ENCODE measurements at places on chromosomes 6 and 20. TPM values are rescaled to one million over a fixed set of nuclear protein-coding genes. Genes with fewer than 3 reads are reported as not detected.

PBOV1 gene
- total RNA-seq, result not detected

CENPQ gene
- total RNA-seq, result 3.5 TPM

CCDC170 gene
- 1.7 TPM for total RNA-seq

FBXO5 gene
- total RNA-seq, result 5.3 TPM

RSPH4A gene
- total RNA-seq, result 0.55 TPM

FAM184A gene
- 2.3 TPM for total RNA-seq

KCNS1 gene
- 0.86 TPM for total RNA-seq

PRICKLE4 gene
- total RNA-seq, result 14.2 TPM

DNA sequence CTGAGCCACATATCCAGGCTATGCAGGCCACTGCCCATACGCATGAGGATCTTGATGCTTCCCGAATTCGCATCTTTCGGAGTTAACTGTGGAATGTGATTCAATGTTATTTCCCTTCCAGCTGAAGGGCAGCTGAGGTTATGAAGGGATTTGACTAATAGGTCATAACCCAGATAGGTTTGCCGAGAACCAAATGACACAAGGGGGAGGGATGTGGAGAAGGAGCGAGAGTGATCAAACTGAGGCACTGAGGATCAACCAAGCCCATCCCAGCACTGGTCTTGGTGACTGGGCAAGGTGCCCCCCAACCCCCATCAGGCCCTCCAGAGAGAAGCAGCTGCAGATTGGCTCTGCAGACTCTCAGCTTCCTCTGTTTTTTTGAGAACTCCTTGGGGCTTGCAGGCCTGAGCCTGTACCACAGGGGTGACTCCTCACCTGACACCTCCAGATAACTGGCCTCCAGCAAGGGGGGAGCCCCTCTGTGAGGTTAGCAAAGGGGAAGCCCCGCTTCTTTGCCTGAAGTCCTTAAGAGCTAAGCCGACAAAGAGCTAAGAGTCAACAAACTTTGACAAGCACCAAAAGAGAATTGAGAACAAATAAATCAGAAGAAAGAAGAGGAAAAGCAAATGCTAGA is 185.9 kb downstream of the PDE7B start:
- DNase-seq, result no peak

- DNase-seq, result no peak
Observed at GRCh38 chr6:45595010-45595851, 217.5 kb upstream of the SUPT3H start.

DNA sequence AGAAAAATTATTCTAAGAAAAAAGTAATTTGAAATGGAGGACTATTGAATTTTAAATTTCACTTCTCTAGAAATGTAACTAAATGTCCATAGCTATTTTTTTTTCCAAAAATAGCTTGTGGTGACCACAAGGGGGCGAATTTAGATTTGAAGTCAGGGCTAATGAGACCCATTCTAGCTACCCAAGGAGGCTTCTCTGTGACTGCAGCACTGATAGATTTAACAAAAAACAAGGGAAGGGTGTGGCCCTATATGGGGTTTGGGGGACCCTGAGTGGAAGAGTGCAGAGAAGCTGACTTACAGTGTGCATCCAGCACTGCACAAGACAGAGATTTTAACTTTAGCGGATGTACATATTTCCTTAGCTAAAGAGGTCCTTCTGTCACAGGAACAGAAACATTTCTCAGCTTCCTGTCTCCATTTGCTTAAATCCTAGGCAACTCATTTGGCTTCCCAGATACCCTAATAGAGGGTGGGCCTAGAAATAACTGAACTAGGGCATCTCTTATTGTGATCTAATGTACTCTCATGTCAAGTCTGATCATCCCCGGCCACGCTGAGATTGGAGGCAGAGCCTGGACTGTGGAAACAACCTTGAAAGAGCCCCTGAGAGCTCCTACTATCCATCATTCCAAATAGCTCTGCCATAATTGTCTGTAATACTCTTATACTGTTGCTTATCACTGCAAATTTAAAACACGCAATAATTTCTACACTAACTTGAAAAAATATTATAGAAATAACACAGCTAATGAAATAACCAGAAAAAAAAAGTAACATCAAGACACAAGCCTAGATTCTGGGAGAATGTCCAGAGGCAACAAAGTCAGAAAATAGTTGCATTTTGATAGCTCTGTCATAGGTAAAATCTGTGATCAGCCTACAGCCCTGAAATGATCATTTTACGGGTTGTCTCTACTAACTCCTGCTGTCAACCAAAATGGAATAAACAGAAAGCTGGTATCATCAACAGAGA is 93.6 kb downstream of the SNAP91 start:
- no peak for DNase-seq

GRCh38 chr20:47139934-47140535 is 216.5 kb downstream of the ZMYND8 start:
- DNase-seq, result no peak

DNA sequence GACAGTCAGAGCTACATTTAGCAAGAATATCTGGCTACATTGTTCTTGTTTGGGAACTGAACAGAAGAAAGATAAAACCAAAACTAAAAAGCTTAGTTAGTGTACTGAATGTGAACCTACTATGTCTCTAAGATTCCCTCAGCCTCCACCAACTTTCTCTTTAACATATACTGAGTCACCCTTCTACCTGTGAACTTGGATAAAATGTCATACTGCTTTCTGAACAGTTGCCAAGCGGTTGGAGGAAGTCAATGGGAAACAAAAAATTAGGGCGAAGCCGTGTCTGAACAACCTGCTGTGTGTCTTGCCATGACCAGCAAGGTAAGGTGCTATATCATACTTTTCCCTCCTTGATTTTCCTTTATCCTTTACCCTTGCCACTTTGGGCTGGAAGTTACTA is 243.5 kb downstream of the BTBD9 start:
- DNase-seq, result no peak

DNA sequence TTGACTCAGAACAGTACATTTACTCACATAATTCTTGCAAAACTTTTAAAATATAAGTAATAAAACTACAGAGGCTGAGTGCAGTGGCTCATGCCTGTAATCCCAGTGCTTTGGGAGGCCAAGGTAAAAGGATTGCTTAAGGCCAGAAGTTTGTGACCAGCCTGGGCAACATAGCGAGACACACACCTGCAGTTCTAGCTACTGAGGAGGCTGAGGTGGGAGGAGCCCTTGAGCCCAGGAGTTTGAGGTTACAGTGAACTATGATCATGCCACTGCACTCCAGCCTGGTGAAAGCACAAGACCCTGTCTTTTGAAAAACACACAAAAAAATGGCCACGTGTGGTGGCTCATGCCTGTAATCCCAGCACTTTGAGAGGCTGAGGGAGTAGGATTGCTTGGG is 21.8 kb upstream of the MYO6 start:
- DNase-seq, result no peak

- no peak for DNase-seq
Observed at GRCh38 chr6:68139130-68139529, 496.0 kb upstream of the ADGRB3 start.

DNA sequence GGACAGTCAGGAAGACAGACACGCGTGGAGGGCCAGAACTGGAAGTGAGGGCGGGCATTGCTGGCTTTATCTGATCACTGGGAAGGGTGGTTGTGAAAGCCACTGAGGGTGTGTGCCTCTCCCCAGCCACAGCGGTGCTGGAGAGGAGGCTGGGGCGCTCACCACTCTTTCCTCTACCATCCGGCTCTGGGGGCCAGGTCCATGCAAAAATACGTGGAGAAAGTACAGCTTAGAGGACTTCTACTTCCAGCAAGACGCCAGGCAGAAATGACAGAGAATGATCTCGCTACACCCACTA is 148.8 kb upstream of the RPS6KA2 start:
- no peak for DNase-seq

GRCh38 chr6:137871291-137871690 is 4.2 kb downstream of the TNFAIP3 start:
- DNase-seq, result no peak

- no peak for DNase-seq
Observed at GRCh38 chr6:28794175-28795002, 129.4 kb downstream of the TRIM27 start.

- DNase-seq, result no peak
Observed at GRCh38 chr20:63320616-63321147, 27.7 kb downstream of the COL20A1 start.

GRCh38 chr6:11639376-11640235 is 102.1 kb downstream of the TMEM170B start:
- DNase-seq, result no peak

DNA sequence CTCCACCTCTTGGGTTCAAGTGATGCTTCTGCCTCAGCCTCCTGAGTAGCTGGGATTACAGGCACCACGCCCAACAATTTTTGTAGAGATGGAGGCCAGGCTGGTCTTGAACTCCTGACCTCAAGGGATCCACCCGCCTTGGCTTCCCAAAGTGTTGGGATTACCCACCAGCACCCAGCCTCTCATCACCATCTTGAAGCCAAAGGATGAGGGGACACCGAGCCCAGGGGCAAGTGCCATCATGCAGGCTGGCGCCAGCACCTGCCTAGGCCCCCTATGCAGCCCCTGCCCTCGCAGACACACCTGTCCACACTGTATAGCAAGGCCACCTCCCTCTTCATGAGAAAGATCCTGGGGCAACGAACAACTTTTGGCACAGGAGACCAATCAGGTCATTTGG is 5.3 kb upstream of the RBM38 start:
- DNase-seq, result peak; percentile 32

GRCh38 chr20:34708621-34709043 is 4.5 kb downstream of the TP53INP2 start:
- peak; percentile 68 for DNase-seq

DNA sequence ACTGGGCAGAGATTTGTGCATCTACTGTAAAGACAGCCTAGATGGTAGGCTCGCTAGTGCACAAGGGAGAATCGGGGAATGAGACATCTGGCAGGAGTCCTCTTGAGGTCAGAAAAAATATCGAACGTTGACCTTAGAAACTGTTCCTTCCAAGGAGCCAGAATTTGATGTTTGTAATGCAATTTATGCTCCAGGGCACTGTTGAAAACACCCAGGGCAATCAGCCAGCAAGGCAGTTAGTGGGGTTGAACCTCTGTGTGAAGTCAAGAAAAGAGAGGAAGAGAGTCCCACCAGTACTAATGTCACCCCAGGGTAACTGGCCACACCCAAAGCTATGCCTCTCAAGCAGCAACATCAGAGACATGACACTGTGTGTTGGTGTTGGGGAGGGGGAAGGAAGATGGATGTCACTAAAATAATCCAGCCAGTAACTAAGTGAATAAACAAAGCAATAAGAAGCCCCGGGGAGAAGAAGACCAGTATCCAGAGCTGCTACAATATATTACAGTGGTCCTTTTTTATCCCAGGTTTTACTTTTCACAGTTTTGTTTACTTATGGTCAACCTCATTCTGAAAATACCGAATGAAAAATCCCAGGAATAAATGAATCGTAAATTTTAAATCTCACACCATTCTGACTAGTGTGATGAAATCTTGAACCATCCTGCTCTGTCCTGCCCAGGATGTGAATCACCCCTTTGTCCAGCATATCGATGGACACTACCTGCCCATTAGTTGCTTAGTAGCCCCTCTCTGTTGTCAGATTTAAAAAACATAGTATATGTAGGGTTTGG is 32.9 kb upstream of the PDE10A start:
- DNase-seq, result no peak

DNA sequence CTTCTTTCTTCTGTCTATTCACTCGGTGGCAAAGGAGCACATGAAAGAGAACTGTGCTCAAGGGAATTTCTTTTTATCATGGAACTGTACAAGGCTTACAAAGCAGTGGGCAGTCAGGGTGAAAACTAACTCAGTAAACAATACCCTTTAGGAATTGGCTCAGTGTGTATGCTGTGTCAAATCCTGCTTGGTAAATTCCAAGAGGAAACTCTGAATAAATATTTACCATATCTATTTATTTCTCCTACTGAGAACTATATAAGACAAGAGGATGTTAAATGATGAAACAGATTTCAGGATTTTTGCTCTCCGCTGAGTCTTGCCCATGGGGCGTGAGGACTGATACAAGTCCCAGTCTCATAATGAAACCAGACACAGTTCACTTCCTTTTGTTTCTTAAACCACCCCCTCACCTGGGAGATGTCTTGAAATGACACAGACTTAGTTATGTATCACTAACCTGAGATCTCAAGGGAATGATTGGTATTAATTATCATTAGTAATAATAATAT is 188.8 kb downstream of the BACH2 start:
- no peak for DNase-seq

Data from ureter (tissue), 1 donor.